ENCODE measurements at places on chromosomes 3 and 15. TPM values are rescaled to one million over a fixed set of nuclear protein-coding genes. Genes with fewer than 3 reads are reported as not detected.

Gene CPLX3
- not detected for total RNA-seq

Gene RTP1
- total RNA-seq, result not detected

Gene HESX1
- total RNA-seq, result not detected

Gene GOLGA6L10
- total RNA-seq, result 1.1 TPM

Gene ADAMTS17
- 6.9 TPM for total RNA-seq

Gene CELF6
- not detected for total RNA-seq

Gene SPESP1
- not detected for total RNA-seq

Gene VGLL3
- total RNA-seq, result 1.3 TPM

Gene GASK1A
- 1.9 TPM for total RNA-seq

DNA sequence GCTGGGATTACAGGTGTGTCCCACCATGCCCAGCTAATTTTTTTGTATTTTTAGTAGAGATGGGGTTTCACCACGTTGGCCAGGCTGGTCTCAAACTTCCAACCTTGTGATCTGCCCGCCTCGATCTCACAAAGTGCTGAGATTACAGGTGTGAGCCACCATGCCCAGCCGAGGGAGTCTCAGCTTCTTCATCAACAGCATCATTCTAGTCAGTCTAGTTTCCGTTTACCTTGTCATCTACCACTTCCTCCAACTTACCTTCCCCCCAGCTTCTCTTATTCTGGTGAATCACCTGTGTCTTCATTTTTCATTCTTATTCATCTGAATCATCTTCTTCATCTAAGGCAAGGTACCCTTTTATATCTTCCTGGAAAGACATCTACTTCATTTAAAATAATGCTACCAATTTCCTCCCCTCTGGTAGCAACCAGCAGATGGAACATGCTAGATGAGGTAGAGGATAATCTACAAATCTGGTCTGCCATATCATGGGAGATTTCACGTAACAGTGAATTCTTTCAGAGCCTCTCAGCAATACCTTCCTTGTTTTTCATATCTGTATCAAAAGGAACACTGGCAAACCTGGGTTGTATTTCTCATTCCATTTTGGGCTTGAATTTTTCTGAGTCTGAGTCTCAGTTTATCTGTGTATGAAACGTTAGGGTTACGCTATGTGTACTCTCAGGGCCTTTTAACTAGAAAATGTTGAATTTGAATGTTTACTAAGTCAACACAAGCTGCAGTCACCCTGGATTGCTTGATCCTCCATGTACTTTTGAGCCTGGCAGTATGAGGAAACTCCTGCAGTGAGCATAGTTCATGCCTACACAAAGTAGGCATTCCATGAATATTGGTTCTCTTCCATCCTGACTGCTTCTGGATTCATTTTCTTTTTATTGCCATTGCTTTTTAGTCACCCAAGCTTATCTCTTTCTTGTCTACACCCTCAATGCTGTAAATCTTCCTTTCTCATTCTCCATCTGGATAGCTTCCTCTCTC lies 16.8 kb downstream of the LPP start:
- peak overlapping the region; percentile 26 for H3K27ac ChIP-seq
- H3K4me3 ChIP-seq, result no peak overlapping the region
- H3K4me1 ChIP-seq, result peaks cover 24% of the 10 kb centered on the region
- H3K27me3 ChIP-seq, result no peaks in the 10 kb centered on the region
- H3K36me3 ChIP-seq, result no peaks in the 10 kb centered on the region
- DNase-seq, result peak; percentile 77

DNA sequence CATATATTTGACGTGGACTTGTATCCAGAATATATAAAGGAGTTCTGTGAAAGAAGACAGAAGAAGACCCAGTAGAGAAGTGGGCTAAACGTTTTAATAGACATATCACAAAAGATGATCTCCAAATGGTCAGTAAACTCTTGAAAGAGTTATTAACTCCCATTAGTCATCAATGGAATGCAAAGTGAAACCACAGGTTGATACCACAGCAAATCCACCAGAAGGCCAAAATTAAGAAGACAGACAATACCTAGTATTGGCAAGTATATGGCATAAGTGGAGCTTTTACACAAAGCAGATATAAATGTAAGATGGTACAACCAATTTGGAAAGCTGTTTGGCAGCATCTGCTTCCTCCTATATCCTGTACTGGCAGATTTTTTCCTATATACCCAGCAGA lies 6.0 kb downstream of the SPATA16 start:
- DNase-seq, result peak; percentile 34
- H3K27me3 ChIP-seq, result peaks cover 18% of the 10 kb centered on the region
- no peaks in the 10 kb centered on the region for H3K4me1 ChIP-seq
- H3K27ac ChIP-seq, result no peak overlapping the region
- no peaks in the 10 kb centered on the region for H3K36me3 ChIP-seq
- no peak overlapping the region for H3K4me3 ChIP-seq

DNA sequence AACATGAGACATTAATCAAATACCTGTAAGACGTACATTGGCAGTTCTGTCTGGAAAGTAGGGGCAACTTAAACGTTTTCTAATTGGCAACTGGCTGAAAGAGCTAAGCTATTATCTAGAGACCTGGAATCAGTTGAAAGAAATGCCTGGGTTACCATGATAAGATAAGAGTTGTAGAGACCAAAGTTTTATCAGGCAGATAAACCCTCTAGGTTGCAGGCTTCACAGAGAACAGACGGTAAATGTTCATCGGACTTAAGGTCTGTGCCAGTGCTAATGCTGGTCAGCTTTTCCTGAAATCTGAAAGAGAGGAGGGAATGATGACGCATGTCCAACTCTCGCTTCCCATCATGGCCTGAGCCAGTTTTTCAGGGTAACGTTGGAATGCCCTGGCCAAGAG lies 196.2 kb downstream of the ROBO2 start:
- H3K4me3 ChIP-seq, result no peak overlapping the region
- H3K27me3 ChIP-seq, result peaks cover 46% of the 10 kb centered on the region
- no peaks in the 10 kb centered on the region for H3K36me3 ChIP-seq

- H3K27ac ChIP-seq, result no peak overlapping the region
- no peaks in the 10 kb centered on the region for H3K27me3 ChIP-seq
- H3K4me1 ChIP-seq, result peaks cover 22% of the 10 kb centered on the region
- no peak overlapping the region for H3K4me3 ChIP-seq
- no peak for DNase-seq
These were observed 29.4 kb downstream of the STARD5 start for GRCh38 chr15:81294516-81294880.

DNA sequence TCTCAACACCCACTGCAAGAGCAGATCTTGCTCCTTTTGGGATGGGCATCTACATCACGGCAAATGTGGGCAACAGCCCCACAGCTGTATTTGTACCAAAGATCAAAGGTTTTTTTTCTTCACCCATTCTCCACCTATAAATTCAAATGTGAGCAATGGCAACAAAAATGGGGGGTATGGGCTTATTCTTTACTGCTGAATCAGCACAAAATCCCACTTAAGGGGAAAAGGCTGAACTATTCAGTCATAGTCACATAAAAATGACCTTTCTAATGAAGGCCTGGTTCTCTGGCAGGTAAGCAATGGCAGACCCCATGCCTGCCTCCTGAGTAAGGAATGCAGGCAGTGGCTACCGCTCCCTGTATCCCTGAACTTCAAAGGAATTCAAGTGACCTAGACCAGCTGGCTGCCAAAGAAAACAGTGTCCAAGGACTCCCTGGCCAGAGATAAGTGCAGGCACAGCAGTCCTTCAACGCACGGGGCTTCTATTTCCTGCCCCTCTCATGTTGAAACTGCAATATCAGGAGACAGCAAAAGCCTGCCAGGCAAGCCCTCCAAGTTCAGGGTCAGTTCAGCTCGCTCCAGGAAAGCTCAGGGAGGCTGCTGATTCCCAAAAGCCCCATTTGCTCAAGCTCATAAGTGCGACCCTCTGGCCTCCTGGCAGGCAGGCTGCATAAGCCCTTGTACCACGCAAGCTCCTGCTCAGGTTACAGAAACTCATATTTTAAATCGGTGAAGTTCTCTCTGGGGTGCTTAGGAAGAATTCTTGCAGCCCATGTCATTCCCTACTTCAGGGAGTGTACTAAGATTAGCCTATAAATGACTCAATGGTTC lies 134.1 kb downstream of the PDZRN3 start:
- H3K36me3 ChIP-seq, result no peaks in the 10 kb centered on the region
- 0 out of 2 replicates have a peak, but pooled peaks cover 2% of the 10 kb centered on the region for H3K27me3 ChIP-seq
- no peaks in the 10 kb centered on the region for H3K4me1 ChIP-seq
- H3K27ac ChIP-seq, result no peak overlapping the region

- no peak overlapping the region for H3K27ac ChIP-seq
- DNase-seq, result no peak
- no peaks in the 10 kb centered on the region for H3K4me1 ChIP-seq
- no peaks in the 10 kb centered on the region for H3K27me3 ChIP-seq
These were observed 213.4 kb upstream of the SLC2A2 start for GRCh38 chr3:171239757-171240503.

DNA sequence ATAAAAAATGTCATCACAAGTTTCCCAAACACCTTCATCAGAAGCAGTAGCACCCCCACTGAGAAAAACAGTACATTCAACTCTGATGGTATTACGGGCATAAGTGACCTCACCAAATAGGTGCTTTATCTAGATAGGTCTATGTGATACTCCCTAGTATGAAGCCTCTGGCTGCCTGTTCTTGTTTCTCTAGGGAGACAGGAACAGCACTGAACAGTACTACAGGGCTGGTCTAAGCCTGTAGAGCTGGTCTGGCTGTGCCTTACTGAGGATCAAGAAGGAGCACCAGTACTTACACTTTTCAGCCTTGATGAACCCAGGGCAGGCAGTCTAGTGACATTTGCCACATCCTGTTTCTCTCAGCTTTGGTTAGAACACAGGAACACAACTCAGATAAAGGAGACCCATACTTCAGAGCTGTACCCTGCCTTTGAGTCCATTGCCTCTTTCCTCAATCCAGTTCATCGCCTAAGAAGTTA lies 35.9 kb downstream of the OXNAD1 start:
- DNase-seq, result no peak
- H3K27ac ChIP-seq, result no peak overlapping the region
- no peaks in the 10 kb centered on the region for H3K4me1 ChIP-seq
- H3K27me3 ChIP-seq, result no peaks in the 10 kb centered on the region
- H3K36me3 ChIP-seq, result peaks cover 26% of the 10 kb centered on the region

DNA sequence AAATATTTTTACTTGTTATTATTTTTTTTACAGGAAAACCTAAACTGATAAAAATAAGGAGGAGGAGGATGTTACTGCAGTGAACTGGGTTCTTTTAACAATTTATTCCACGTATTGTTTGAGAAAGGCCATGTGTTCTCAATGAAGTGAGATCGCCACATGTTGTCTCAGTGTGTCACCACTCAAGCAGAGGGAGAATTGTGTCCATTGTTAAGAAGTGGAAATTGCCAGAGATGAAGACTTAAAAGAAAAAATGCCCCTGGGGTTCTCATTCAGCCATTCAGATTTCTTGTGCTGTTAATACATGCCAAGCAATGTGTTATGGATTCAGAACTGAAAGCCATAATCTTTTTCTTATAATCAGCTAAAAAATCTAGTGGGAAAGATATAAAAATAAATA lies 297.1 kb downstream of the NSUN3 start:
- DNase-seq, result no peak
- H3K36me3 ChIP-seq, result no peaks in the 10 kb centered on the region
- H3K4me1 ChIP-seq, result no peaks in the 10 kb centered on the region
- no peaks in the 10 kb centered on the region for H3K27me3 ChIP-seq

GRCh38 chr15:45307230-45307924 lies 55.3 kb downstream of the SLC28A2 start:
- peak; percentile 71 for DNase-seq
- peak overlapping the region; percentile 42 for H3K4me3 ChIP-seq
- H3K36me3 ChIP-seq, result no peaks in the 10 kb centered on the region
- 0 out of 2 replicates have a peak, but pooled peaks cover 3% of the 10 kb centered on the region for H3K27me3 ChIP-seq
- H3K27ac ChIP-seq, result no peak overlapping the region
- H3K4me1 ChIP-seq, result peaks cover 9% of the 10 kb centered on the region

- H3K36me3 ChIP-seq, result no peaks in the 10 kb centered on the region
- H3K27me3 ChIP-seq, result no peaks in the 10 kb centered on the region
- H3K4me3 ChIP-seq, result no peak overlapping the region
- peak overlapping the region; percentile 98 for H3K27ac ChIP-seq
- peak; percentile 2 for DNase-seq
- H3K4me1 ChIP-seq, result peaks cover 44% of the 10 kb centered on the region
These were observed 38.7 kb upstream of the FBN1 start for GRCh38 chr15:48683991-48684765.

GRCh38 chr3:10627884-10628572 lies 122.6 kb upstream of the ATP2B2 start:
- DNase-seq, result no peak
- peaks cover 42% of the 10 kb centered on the region for H3K27me3 ChIP-seq
- no peaks in the 10 kb centered on the region for H3K36me3 ChIP-seq
- no peaks in the 10 kb centered on the region for H3K4me1 ChIP-seq

- no peaks in the 10 kb centered on the region for H3K36me3 ChIP-seq
- DNase-seq, result no peak
- no peak overlapping the region for H3K4me3 ChIP-seq
- H3K27ac ChIP-seq, result no peak overlapping the region
- H3K4me1 ChIP-seq, result no peaks in the 10 kb centered on the region
These were observed 159.6 kb downstream of the LEKR1 start for GRCh38 chr3:156985711-156986110.

DNA sequence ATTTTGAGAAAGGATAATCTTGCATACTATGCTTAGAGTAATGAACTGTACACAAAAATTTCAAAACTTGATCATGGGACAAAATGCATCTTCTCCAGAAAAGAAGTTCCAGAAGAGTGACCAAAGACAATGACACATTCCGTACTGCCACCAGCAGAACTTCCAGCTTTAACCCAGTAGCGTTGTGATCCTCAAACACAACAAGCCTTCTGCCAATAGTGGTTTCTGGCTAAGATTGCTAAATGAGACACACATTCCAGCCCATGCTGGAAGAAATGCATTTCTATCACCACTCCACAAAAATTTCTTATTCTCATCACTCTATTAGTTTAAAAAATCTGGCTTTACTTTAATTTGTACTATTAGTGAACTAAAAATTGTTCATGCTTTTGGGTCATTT lies 334.9 kb downstream of the TBC1D5 start:
- no peak for DNase-seq
- no peak overlapping the region for H3K27ac ChIP-seq
- H3K36me3 ChIP-seq, result peaks cover 3% of the 10 kb centered on the region
- no peak overlapping the region for H3K4me3 ChIP-seq

DNA sequence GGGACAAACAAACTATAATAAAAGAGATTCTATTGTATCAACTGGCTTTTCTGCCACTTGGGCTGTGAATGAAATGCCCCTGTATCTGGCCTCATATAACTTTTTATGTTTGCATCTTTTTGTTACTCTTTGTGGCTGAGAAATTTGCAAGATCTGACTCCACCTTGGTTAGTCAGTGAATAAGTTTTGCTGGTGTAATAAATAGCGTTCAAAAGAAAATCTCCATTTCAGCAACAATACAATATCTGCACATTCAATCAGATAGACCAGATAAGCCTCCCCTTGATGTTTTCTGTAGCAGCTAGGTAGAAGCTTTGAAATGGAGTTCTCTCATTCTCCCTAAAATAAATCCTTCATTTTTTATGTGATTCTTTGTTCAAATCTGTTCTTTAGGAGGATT lies 12.0 kb downstream of the TRAT1 start:
- H3K4me3 ChIP-seq, result no peak overlapping the region
- no peak for DNase-seq
- no peaks in the 10 kb centered on the region for H3K36me3 ChIP-seq
- H3K27me3 ChIP-seq, result peaks cover 72% of the 10 kb centered on the region
- H3K27ac ChIP-seq, result no peak overlapping the region
- H3K4me1 ChIP-seq, result no peaks in the 10 kb centered on the region

Data from PC-3 (cell line).